ENCODE measurements at places on chromosomes 4 and X.

DNA sequence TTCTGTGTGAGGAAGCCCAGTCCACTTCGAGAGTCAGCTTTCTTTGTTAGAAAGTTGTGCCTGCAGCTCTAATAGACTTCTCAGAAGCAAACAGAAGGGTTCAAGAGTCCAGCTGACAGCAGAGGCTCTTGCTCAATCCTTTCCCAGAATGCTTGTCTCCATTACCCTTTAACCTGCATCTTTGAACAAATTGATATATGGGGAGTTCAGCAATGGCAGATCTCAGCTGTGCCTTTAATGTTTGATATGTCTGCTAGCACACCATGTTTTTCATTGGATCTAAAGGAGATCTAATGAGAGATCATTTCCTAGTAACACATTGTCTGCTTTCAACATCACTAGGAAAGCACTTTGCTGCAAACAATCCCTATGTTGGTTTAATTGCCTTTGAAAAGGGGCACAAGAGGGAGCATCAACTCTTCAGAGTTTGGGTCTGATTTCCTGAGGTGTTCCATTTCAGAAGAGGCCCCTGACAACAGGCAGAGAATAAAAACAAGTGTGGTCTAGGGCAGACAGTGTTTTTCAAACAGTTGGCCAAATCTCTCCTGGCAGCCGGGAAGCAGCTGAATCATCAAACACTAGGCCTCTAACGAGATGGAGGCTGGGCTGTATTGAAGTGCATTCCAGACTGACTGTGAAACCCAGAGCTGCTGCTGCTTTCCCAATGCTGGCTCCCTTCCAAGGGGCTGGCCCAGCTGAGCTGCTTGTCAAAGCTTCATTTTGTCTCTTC lies 55.5 kb downstream of the LUZP4 start:
- DNase-seq = no peak

GRCh38 chr4:107721436-107722100 lies 1.5 kb upstream of the PAPSS1 start:
- no peak for DNase-seq

- peak; percentile 28 for DNase-seq
Measured at GRCh38 chr4:152572417-152573086, 36.7 kb upstream of the FBXW7 start.

DNA sequence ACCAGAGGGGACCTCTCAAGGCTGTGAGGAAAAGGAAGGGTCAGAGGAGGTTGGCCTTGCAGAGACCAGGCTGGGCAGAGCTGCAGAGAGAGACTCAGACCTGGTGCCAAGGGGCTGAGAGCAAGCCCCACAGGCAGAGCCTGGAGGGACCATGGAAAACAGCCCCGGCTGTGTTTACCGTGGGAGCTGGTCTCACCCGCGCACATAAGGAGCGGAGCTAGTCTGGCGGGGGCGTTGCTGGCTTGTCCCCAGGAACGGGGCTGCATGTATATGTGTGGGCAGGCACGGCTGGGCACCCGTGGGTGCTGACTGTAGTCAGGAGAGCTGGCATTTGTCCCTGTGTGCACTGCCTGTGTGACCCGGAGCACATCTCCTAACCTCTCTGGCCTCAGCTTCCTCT lies 45.7 kb downstream of the C4orf50 start:
- DNase-seq = no peak

- no peak for DNase-seq
Measured at GRCh38 chrX:637660-638481, 7.3 kb downstream of the SHOX start.

- no peak for DNase-seq
Measured at GRCh38 chr4:80360084-80360483, 24.6 kb downstream of the CFAP299 start.

DNA sequence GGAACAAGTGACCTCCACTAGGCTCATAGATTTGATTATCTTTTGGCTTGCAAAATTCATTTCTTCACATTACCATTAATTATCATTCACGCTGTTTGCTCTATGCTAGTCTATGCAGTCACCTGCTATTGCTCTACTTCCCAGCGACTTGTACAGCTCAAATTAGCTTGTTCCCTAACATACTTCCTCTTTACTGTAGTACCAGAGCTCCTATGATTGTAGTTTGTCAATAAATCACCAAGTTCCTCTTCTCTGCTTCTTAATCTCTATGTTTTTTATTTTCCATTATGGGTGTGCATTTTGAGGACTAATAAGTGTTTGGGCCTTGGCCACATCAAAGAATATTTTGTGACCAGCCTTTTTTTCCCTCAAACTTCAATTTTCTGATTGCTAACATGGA lies 6.2 kb upstream of the GSPT2 start:
- DNase-seq = no peak

- DNase-seq = no peak
Measured at GRCh38 chr4:13178621-13179020, 305.5 kb downstream of the RAB28 start.

DNA sequence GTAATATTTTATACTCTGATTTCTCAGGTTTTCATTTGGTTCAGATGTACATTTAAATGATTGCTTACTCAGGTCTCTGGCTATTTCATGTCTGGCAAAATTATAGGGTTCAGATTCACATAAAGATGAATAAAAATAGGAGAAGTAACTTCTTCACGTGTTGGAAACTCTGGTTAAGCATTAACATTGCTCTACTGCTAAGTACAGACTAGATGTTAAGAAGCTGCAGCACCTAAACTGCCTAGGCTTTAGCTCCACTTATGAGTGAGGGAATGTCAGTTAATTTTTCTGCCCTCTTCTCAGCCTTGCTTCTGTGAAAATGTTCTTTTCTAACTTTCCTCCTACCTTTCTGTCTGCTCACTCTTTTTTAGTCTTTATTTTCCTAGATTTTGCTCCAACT lies 361.2 kb downstream of the ARAP2 start:
- DNase-seq = no peak

DNA sequence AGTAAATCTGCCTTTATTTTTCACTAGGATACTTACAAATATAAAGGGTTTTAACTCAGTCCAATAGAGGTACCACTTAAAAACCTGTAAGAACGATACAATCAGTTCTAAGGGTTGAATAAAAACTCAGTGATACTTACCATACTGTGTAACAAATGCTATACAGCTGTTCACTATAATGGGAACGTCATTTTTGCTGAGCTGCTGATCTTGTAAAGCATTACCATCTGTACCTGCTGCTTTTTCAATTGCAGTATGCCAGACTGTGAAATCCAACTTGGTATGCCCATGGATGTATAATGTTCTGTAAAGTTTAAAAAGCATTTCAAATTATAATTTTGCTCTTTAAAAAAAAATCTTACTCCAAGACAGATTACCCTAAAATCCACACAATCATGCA lies 111.2 kb downstream of the ARAP2 start:
- no peak for DNase-seq

DNA sequence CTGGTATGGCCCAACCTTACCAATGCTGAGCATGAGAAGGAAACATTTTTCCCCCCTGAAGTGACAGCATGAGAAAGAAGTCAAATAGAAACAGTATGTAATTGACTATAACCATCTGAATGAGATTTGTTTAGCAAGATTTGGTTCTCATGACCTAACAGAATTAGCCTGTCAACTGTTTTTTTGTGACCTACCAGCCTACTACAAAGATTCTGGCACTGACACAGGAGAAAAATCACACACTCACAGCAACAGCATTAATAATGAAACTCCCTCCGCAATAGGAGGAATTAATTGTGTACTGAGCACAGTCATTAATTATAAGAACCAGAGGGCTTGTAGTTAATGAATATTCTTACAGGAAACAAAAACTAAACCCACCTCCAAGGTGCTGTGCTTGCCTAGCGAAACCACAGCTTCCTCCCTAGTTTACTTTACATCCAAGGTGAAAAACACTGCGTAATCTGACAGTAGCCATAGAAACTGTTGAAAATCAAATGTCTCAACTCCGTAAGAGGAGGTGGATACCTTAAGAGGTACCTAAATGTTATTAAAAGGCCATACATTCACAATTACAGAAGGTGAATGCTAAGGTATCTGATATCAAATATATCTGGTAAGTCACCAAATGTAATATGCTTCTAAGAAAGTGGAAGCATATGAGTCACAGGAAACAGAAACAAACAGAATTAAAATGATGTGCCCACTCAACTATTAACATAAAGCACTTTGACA lies 34.9 kb downstream of the MMRN1 start:
- DNase-seq = no peak

- no peak for DNase-seq
Measured at GRCh38 chr4:83852085-83852451, 316.2 kb downstream of the GPAT3 start.

GRCh38 chr4:124487651-124488050 lies 224.9 kb downstream of the ANKRD50 start:
- DNase-seq = no peak

GRCh38 chr4:152265149-152265621 lies 270.7 kb downstream of the FBXW7 start:
- no peak for DNase-seq

- no peak for DNase-seq
Measured at GRCh38 chrX:49058794-49059193, at the start of gene CCDC120. Gene CCDC120, plus strand, starts transcription at chrX:49058999. Its CDS starts 3,043 bp downstream, at chrX:49062042.

Measured in HL-60 (cell line).